Stimulated activated CD4-positive, alpha-beta T cell treated with anti-CD3 and anti-CD28 coated beads, Interleukin-1b, Interleukin-23, amount 100 ng/mL, for 48 hours (primary cell): ENCODE measurements at places on chromosomes 6 and 20.

DNA sequence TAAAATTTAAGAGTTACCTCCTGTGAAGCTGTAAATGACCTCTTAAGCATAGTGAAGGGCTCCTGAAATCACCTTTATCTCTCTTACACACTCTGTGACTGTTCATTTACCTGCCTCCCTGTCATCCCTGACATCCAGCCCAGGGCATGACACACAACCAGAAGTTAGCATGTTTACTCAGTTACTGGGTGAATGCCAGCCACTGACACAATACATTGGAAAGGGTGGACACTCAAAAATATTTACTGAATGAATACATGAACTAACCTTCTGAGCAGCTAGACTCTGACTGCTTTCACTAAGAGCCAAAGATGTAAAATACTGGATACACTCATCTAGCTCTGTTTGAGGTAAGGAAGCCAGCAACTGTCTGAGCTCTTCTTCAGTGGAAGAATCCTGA lies 25.3 kb downstream of the SERAC1 start:
- DNase-seq = no peak

DNA sequence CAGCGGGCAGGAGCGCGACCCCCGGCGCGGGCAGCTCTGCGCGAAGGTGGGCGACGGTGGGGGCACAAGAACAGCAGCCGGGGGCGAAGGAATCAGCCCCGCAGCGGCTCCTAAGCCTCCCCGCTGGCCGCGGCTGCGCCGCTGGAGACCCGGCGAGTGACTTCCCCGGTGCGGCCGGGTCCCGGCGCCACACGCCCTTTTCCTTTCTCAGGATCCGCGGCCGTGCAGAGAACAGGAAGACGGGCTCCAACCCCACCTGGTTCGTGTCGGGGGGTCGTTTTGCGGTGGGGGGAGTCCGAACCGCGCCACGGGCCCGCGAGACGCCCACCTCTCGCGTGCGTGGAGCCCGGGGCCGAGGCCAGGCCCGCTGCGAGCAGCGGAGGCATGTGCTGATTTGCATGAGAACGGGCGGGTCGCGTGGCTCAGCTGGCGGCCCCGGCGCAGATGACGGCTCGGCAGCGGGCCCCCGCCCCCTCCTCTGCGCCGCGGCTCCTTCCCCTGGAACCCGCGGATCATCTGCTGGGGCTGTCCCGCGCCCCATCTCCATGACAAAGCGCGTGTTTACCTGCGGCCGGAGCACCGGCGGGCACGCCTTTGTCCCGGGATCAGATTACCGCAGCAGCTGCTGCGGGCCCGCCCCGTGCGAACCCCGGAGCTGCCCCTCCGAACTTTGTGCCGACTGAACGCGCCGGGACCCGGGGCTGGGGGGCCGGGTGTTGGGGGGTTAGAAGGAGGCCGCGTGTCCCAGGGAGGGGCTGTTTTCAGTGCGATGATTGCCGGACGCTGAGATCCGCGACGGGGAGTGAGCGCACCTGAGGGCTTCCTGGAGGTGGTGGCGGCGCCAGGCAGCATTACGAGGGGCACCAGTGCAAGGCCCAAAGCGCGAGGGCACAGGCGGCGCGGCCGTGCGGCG lies 4.9 kb upstream of the DLL1 start:
- DNase-seq = peak; percentile 53

DNA sequence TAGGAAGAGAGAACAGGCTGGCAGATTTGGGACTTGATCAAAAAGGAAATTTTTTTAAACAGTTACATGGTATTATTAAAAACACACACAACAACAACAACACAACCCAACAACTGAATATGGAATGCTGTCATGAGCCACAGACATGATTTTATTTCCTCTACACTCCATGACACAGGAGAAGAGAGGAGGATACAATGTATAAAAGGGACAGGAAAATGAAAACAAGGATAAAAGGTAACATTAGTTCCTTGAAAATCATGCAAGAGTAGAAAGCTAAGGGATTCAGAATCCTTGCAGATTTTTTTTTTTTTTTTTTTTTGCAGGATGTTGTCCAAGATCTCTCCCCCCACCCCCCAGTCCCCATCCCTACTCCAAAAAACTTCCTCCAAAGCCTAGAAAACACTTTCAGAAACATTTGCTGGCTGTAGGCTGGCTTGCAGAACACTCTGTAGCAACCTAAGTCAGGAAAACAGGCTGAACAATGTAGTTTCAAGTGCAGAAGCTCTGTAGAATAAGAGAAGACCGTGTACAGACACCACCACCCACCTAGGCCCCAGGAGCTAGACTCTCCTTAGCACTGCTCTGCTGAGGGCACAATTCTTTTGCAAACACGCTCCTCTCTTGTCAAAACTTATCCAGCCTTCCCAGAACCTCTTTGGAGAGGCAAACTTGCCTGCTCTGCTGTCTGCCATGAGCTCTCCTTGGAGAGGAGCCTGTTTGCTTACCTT lies 845 bp downstream of the ZMYND8 start:
- DNase-seq = no peak

DNA sequence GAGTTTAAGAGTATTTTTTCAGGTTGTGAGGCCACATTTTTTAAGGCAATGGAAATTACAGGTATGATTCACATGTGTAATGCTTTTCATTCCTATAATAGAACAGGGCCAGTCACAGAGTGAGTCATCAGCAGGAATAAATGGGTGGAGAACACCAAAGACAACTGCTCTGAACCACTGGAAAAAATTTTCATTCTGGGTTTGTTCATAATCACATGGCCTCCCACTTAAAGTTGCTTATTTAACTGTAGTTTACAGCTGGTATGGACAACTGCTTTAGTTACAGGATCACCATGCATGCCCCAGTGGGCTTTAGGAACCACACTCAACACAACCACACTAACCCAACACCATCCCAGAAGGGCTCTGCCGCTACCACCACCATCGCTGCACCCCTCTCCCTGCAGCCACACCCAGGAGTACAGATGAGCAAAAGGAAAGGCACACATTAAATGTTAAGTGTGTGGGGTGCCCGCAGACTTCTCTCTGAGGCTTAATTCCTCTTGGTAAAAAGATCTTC lies 107.0 kb upstream of the DST start:
- no peak for DNase-seq

GRCh38 chr6:73943930-73944652 lies 248.1 kb downstream of the CD109 start:
- DNase-seq = no peak

DNA sequence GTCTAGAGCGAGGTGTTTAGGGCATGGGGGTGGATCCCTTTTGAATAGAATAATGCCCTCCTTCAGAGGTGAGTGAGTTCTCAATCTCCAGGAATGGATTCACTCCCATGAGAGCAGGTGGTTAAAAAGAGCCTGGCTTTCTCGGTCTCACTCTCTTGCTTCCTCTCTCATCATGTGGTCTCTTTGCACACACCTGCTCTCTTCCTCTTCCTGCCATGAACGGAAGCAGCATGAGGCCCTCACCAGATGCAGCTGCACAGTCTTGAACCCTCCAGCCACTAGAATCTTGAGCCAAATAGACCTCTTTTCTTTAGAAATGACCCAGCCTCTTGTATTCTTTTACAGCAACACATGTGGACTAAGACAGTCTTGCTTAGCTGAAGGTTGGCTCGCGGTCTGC lies 119.3 kb downstream of the BMP7 start:
- no peak for DNase-seq

DNA sequence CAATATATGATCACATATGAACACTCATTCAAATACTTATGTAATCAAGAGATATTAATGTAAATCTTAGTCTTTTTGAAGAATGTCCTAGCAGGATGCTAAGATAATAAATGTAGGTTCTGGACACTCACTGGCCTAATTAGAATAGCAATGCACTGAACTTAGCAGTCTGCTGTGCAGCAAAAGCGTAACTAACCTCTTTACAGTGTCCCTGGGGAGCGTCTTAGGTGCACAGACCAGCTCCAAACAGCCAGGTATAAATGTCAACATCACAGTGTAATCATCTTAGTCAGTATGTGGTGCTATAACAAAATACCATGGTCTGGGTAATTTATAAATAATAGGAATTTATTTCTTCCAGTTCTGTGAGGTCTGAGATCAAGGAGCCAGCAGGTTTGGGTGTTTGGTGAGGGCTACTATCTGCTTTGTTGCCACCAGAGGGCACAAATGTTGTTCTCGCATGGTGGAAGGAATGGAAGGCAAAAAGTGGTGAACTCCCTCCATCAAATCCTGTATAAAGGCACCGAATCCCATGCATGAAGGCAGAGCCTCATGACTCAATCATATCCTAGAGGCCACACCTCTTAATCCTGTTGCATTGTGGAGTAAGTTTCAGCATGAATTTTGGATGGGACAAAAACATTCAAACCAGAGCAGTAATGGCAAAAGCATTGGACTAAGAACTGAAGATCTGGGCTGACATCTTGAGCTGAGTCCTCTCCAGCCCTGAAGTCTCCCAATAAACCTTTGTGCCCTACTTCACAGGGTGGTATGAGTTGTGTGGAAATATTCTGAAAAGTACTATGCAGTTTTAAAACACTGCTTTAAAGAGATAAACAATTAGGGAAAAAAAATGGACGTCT lies 41.8 kb upstream of the FOXO3 start:
- DNase-seq = no peak

DNA sequence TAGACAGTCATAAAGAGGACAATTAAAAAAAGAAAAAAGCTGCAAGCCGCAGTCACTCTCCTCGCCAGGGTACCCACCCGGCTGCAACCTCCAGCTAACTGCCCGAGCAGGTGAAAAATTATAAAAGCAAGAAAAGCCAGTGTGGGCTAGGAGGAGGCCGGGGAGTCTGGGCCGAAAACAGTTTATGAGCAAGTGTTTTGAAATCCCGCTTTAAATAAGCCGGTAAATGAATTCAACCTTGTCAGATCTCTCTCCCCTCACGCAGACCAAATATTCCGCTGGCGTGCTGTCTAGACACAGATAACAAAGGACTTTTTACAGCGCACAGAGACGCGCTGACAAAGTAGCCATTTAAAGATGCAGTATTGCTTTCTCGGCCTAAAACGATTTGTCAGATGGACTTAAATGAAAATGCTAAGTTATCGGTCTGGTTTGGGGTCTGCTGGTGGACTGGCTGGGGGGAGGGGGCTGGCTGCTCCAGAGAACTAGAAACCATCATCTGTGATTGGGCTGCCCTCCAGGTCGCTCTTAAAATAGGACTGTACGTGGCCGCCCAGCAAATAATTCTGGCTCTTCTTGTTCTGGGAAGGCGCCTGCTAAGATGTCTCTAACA lies 24.6 kb downstream of the PMEPA1 start:
- DNase-seq = no peak

DNA sequence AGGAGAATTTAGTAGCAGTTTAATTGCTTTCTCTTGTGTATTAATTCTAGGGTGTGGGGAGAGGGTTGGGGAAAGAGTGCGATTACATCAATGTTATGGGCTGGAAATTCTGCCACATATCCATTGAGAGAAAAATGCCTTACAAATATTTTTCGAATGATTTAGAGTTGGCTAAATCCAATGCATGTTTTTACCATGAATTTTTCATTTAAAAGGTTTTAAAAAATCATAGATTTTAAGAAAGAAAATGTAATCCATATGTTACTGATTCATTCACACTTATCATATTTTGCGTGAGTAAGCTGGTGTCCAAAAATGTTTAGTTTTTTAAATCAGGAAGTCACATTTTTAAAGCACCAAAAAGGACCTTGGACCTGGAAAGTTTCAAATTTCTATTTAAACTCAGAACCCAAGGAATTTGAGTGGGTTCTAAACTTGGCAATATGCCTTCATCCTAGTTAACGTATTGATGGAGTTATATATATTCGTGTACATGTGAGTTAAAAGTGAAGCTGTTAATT lies 627.4 kb upstream of the CITED2 start:
- no peak for DNase-seq
